ENCODE measurements at places on chromosomes 3 and 15.

GRCh38 chr15:99564221-99565048, 1.3 kb upstream of the MEF2A start:
- DNase-seq, result no peak

- no peak for DNase-seq
These were observed 15.9 kb upstream of the GREM1 start for GRCh38 chr15:32701863-32702262.

DNA sequence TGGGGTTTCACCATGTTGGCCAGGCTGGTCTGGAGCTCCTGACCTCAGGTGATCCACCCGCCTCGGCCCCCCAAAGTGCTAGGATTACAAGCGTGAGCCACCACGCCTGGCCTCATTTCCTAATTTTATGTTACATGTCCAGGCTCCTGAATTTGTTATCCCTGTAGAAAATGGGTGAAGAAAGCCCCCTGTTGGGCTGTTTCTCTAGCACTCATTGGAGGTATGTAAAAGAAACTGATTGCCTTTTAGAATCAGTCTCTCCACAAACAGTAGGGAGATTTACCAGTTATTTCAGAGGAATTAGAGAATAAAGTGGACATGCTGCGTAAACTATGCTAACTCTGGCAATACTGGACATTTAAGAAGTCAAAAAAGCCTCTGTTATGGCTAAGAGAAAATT, 364.1 kb upstream of the TBL1XR1 start:
- no peak for DNase-seq

DNA sequence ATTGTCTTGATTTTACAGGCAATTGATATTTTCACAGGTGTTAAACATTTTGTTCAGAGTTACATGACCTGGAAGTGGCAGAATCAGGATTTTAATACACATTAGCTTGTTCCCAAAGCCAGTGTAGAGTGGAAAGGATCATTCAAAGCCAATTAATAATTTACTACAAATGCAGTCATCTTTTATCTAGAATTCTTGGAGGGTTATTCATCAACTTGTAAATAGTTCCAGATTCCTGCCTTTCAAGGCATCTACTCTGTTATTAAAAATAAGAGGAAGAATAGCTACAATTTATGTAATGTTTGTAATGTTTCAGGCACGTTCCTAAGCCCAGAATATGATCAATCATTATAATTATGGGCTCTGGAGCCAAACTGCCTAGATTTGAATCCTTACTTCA, 358.5 kb downstream of the ZNF385D start:
- DNase-seq, result no peak

DNA sequence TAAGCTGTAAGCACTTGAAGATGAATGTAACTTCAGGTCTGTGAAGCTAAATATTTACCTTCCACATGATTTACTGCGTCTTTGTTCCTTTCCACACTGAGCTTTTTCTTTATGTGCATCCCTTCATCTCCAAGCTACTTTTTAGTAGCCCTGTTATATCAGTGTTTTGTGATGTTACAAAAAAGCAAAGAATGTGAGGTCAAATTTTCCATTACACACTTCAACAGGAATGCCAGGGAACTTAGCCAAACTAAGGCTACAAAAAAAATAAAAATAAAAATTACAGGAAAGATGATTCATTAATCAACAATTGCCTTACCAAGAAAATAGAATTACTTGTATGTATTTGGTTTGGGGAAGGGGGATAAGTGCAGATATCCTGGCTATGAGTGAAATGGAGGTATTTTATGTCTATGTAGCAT, 73.0 kb downstream of the FILIP1L start:
- no peak for DNase-seq

DNA sequence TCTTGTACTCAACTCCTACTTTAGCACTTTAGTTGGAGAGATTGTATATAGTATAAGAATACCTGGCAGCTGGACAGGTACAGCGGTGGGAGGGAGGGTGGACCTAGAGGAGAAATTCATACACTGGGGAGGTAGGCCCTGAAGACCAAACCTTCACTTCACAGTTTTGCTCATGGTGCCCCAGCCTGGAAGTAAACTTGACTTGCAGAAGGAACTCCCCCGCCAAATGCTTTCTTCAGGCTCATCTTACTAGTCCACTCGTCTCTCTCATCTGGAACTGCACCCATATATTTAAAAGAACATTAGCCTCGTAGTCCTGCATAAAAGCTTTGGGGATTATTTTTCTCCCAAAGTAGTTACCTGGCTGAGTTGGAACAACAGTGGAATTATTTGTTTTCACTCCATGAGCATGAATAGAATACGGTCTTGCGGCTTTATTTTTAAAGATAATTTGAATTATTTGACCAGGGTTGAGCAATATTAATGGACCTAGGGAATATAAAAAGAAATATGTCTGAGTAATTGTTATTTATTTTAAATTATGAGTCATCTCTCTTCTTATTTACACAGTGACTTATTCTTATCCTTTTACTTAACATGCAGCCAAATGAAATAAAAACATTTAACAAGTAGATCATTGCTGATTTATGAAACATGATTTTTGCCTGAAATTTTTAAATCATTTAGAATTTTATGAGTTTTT, 25.5 kb upstream of the CP start:
- DNase-seq, result no peak

DNA sequence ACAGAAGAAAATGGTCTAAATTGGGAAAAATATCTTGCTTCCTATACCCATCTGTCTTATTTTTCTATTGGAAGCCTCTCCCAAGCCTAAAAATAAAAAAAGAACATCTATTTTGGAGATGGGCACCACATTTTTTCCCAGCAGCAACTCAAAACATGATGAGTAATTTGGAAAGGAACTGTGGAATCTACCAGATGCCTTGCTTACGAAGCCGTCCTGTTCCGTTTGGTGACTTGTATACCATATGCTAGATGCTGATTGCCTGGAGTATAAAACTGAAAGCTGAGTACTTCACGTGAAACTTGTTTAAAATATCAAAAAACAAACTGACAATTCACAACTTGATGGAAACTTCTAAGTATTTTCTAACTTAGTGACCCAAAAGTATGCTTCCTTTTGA, 491.0 kb downstream of the ROBO2 start:
- no peak for DNase-seq

DNA sequence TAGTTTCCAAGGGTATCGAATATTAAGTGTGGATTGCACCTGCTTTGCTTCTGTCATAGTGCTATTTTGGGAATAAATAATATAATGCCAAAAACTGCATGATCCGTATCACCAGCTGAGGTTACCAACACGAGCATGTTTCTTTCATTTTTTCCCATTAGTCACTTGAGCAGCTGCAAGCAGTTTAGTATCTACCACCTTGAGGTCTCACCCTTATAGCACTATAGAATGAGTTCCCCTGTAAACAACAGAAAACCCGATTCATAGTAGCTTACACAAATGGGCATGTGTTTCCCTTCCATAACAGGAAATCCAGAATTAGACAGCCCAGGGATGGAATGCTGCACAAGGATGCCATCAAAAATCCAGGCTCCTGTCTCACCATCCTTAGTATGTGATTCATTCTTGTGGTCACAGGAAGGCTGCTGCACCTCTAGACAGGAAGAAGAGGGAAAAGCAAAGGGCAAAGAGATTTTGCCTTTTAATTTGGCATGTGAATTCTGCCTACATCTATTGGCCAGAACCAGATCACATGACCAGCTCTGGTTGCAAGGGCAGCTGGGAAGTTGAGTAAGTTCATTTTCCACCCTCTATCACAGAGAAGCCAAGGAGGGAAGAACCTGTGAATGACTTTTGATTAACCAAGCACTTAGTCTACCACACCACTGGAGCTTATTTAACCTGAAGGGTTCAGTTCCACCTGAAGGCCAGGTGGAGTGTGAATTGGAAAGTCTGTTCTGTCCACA, 91.3 kb upstream of the SLC25A36 start:
- no peak for DNase-seq

DNA sequence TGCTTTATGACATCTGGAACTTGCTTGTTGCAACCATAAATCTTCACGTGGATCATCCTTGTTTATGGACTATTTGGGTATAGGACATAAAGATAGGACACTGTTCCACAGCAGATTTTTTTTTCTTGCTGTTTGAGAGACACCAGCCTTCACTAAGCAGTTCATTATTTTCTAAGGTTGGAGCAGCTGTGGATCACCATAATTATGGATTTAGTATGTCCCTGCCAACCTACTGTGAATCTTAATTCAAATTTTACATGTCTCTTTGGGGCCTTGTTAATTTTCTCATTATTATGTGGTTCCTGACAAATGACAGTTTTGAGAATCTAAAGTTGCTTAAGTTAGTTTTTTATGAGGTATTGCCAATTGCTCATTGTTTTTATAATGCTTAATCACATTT, 161.2 kb downstream of the B3GALNT1 start:
- DNase-seq, result no peak

DNA sequence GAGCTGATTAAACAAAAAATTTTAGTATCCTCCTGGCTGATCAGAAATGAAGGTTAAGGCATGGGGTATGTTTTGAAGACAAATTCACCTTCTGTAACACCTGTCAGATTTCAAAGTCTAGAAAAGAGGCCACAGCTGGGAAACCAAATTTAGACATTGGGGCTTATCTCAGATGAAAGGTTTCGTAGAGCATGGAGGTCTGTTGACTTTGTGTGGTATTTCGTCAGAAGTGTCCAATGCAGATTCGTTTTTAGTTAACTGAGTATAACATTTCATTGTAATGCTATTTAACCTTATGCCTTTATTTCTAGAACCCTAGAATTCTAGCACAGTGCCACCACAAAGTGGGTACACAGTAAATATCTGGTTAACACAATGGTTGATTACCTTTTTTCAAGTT, 61.7 kb downstream of the FNDC3B start:
- no peak for DNase-seq

DNA sequence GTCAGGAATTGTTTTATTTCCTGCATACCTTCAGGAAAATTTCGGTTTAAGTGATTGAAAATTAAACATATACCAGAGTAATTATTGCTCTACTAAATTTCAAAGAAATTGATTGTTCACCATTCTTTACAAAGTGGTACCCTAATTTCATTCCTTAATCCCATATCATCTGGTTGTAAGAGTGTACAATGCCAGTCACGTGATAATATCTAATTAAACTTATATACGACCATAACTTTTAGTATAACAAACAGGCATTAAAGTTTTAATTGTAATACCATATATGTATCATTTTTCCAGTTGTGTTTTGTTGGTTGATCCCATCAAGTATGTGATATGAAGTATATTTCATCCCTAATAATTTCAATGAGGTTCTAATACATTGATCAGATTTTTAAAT, 74.8 kb upstream of the PLSCR5 start:
- no peak for DNase-seq

DNA sequence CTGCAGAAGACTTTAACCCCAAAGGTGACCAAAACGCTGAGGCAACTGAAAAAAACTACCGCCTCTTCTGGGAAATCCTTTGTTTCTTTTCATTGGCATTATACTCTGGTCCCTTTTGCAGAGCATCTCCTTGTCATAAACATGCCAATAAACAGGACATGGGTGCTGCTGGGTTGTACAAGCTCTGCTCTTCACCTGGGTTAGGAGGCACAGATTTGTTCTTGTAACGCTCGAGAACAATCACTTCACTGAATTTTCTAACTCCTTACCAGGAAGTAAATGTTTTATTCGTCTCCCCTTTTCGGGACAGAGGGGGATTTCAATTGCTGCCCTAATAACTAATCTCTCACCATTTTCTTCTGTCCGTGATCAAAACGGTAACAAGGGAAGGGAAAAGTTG, 1.3 kb downstream of the PLCH1 start:
- no peak for DNase-seq

- no peak for DNase-seq
These were observed 592.8 kb downstream of the FOXP1 start for GRCh38 chr3:70990723-70991122.
